Naive thymus-derived CD4-positive, alpha-beta T cell (primary cell): ENCODE measurements at places on chromosomes 7 and 10. TPM values are rescaled to one million over a fixed set of nuclear protein-coding genes. Genes with fewer than 3 reads are reported as not detected.
A peak's percentile ranks its signal among the peaks of the same experiment; 100 is the strongest.

DNA sequence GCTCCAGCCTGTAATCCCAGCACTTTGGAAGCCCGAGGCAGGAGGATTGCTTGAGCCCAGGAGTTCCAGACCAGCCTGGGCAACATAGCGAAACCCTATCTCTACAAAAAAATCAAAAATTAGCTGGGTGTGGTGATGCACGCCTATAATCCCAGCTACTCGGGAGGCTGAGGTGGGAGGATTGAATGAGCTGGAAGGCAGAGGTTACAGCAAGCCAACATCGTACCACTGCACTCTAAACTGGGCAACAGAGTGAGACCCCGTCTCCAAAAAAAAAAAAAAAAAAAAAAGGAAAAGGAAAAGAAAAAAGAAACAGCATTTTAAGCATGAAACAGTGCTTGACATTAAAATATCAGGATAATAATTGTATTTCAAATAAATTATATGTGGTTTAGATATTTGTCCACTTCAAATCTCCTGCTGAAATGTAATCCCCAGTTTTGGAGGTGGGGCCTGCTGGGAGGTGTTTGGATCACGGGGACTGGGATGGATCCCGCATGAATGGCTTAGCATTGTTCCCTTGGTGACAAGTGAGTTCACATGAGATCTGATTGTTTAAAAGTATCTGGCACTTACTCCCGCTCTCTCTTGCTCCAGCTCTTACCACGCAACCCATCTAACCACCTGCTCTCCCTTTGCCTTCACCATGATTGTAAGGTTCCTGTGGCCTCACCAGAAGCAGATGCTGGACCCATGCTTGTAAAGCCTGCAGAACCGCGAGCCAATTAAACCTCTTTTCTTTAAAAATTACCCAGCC, 103.4 kb downstream of the SRPK2 start:
- DNase-seq: no peak

DNA sequence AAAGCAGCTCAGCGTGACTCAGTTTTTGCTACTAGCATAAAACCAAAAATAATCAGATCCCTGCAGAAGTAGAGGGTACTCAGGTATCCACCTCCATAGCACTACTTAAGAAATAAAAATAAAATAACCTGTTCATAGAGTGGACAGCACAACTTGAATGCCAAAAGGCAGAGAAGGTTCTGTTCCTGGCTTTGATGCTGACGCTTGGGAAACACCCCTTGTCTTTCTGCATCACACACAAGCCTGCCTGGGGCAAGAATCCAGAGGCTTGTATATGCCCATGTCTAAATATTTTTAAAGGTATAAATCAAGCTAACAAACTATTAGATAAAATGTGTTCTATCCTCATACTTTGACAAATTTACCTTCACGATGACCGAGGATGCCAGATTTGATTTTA, 207.3 kb downstream of the KIAA1217 start:
- no peak for DNase-seq

DNA sequence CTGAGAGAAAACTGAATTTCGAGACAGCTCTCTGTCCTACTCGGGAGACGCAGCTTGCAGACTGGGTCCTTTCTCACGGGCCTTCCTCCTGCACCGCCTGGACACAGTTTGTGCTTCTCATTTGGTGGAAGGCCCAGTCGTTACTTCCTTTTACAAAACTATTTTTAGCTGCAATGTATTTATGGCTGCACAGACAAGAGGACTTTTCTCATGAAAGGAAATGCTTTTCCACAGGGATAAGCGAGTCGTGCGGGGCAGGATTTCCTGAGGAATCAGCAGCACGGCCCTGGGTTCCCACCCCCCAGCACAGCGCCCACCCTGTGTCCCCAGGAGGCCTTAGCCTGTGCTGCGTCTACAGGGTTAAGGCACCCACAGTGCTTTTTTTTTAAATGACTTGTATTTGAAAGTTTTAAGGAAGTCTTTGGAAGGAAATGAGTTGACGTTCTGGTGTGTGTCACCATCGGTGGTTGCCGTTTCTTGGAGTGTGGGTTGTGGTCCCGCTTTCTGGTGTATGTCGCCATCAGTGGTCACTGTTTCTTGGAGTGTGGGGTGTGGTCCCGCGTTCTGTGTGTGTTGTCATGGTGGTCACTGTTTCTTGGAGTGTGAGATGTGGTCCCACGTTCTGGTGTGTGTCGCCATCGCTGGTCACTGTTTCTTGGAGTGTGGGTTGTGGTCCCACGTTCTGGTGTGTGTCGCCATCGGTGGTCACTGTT, 50.9 kb downstream of the INPP5A start:
- DNase-seq: no peak

DNA sequence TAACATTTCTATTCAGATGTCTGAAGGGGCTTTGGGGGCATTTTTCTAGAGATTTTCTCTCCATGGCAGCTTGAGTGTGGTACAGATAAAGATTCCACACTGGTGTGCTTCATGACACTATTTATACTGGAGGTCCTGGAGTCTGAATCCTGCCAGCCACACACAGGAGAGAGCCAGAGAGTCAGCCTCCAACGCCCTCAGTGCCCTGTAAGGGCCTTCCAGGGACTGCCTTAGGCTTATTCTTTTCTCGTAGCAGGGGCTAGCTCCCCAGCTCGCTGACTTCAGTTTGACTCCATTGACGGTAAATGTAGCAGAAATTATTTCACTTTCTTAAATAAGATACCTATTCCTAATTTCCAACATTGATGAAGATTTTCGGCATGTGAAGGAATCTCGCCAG, 100.9 kb downstream of the VSTM2A start:
- no peak for DNase-seq

- no peak for DNase-seq
Measured at GRCh38 chr10:62021128-62021665, 119.7 kb downstream of the ARID5B start.

GRCh38 chr7:39164887-39165286, 187.2 kb downstream of the POU6F2 start:
- DNase-seq: no peak

DNA sequence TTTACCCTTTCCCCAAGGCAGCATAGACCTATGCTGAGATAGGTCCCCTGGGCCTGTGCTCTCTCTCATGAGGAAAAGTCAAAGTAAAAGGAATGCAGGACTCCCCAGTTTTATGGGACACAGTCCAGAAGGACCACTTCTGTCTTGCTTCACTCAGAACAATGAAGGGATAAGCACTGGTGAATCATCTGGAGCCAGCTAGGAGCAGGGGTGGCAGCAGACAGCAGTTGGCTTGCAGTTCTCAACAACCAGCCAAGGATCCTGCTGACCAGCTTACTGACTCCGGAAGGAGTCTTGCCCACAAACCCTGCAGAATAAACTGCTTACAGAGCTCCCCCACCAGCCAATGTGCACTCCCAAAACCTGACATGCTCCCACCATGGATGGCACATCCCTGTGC, 152.1 kb upstream of the GHITM start:
- no peak for DNase-seq

- DNase-seq: no peak
Measured at GRCh38 chr7:50564640-50565558, at the start of gene DDC. TSS of gene DDC (minus strand) at chr7:50565405. CDS start at chr7:50544085, 21,320 bp downstream.

DNA sequence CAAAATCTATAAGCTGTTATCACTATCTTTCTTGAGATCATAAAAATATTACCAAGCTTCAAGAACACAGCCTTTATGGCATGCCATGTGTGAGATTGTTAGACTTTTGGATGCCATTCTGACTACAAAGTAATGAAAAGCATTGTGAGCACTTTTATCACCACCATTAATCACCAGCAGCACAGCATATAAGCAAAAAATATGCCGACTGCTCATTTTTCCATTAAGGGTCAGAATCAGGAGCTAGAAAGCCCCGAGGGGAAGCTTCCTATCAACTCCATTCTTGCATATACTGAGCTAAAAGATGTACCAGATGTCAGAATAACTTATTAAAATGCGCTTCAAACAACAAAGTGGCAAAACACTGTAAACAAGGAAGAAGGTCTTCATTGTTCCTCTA, 114.3 kb downstream of the LMBR1 start:
- DNase-seq: no peak

DNA sequence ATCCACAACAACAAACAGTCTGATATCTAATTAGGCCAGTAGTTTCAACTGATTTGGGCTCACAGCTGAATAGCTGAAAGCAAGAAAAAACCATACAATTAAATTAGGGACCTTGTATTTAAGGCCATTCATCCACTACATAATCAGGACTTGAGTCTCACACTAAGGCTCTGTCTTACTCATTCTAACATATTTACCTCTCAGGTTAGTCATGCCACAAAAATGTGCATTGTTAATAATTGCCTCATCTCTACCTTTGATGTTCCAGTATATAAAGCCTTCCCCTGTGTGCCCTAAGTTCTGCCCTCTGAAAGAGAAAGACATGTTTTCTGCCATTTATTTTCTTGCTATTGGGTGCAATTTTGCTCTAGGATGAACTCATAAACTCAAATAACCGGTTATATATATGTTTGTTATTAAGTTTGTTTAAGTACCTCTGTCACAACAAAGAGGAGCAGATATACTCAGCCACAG, 5.3 kb upstream of the C1GALT1 start:
- DNase-seq: no peak

- DNase-seq: no peak
Measured at GRCh38 chr7:2660359-2661095, 27.5 kb upstream of the AMZ1 start.

- DNase-seq: no peak
Measured at GRCh38 chr10:100736809-100737354, 8.5 kb upstream of the PAX2 start.

DNA sequence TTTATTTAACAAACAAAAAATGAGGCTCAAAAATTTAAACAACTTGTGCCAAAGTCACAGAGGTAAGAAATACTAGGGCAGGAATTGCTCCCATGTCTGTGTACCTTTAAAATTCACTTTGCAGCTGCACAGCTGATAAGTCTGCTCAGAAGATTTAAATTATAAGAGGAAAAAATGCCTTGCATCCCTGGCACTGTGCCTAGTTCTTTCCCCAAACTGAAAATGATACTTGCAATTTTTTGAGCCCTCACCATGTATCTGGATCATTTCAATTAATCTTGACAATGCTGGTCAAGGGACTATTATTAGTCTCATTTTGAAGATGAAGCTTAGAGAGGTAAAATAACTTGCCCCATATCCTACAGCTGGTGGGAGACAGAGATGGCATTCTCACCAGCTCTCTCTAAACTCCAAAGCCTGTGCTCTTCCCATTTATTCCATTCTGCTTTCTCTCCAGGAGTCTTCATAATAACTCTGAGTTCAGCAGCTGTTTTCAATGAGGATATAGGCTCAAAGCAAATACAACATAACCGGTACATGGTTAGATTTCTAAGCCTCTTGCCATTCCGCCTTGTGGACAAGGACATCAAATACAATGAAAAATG, 350.5 kb upstream of the LRRTM3 start:
- DNase-seq: no peak

GRCh38 chr10:86391236-86391840, 24.7 kb upstream of the GRID1 start:
- DNase-seq: no peak

GRCh38 chr10:112456533-112456932, 9.5 kb downstream of the VTI1A start:
- DNase-seq: no peak

DNA sequence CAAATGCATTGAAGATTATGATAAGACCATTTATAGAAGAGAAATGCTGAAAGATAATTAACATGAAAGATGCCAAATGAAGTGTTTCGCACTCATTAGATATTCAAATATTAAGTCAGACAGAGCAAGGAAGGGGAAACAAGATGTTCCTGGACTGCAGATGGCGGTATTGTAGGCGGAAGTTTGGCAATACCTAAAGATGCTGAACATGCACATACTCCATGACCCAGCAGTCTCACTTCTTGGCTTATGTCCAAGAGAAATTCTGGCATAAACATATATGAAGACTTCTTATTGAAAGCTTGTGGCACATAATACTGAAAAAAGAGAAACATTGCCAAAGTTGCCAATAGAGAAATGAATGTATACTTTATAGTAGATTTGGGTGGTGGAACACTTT, 325.4 kb upstream of the SEMA3C start:
- no peak for DNase-seq

- no peak for DNase-seq
Measured at GRCh38 chr7:36600869-36601530, 123.3 kb downstream of the AOAH start.

GRCh38 chr10:119221201-119221600, 13.8 kb downstream of the GRK5 start:
- no peak for DNase-seq

DNA sequence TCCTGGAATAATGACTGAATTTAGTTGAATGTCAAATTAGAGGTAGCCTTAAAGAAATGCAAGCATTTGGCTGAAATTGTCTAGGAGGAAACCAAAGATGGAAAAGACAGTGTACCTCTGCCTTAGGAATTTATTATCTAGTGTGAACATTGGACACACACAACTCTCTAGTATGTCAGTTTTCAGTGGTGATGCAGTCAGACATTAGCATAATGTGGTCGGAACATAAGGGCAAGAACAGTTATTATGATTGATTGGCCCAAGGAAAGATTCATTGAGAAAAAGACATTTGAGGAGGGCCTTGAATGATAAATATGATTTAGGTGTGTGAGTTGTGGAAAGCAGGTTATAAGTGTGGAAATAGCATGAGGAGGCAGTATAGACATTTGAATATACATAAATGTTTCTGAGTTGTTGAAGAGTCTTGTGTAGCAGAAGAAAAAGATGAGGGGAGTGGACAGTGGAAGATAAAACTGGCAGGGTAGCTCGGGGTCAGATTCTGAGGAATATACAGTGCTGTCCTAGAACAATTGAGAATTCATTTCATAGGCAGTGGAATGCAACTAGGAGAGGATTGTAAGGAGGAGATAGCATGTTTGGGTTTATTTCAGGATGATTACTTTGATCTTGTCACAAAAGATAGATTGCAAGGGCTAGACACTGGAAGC, 414.7 kb downstream of the SUGCT start:
- no peak for DNase-seq

GRCh38 chr10:79424221-79425073, 21.0 kb downstream of the ZCCHC24 start:
- DNase-seq: no peak

- no peak for DNase-seq
Measured at GRCh38 chr10:5323446-5323845, 41.3 kb upstream of the UCN3 start.

GRCh38 chr7:36285276-36285675, 104.4 kb upstream of the ANLN start:
- no peak for DNase-seq

- peak; percentile 11 for DNase-seq
Measured at GRCh38 chr10:29736366-29737073, 101.7 kb upstream of the SVIL start.

GRCh38 chr7:127251036-127251464, 1.7 kb downstream of the GRM8 start:
- no peak for DNase-seq

- no peak for DNase-seq
Measured at GRCh38 chr7:155806096-155806871, 6.0 kb downstream of the SHH start.

- no peak for DNase-seq
Measured at GRCh38 chr10:112819231-112819630, 130.8 kb upstream of the TCF7L2 start.

- DNase-seq: no peak
Measured at GRCh38 chr7:115693779-115694178, 336.8 kb downstream of the TFEC start.

BPGM gene
- polyA plus RNA-seq: 33.9 TPM

PAOX gene
- polyA plus RNA-seq: 8.7 TPM

DGKI gene
- polyA plus RNA-seq: not detected

TSPAN33 gene
- 13.0 TPM for polyA plus RNA-seq

ORC5 gene
- polyA plus RNA-seq: 26.3 TPM

AOAH gene
- polyA plus RNA-seq: 15.5 TPM

KLF14 gene
- not detected for polyA plus RNA-seq
